ENCODE measurements at places on chromosomes 6 and 20.

DNA sequence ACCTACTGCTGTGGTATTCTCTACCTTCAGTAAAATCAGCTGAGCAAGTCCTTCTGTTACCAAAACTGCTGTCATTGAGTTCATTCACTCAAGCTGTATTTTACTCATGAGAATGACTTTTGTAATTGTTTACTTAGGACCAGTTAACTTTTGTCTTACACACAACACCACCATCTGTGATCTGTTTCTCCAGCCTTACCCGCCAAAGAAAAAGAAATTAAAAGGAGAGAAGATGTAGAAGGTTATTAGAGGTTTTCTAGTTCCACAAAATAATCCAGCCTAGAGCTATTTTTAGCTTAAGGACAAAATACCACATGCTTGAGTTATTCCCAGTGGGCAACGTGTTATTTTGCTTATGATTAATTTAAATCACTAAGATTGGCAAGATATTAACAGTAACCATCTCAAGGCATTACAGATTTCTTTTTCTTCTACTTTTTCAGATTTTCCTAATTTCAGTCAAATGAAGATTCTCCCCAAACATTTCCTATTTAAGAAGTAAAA is 38.2 kb downstream of the FAM8A1 start:
- no peak for DNase-seq

GRCh38 chr6:149389509-149390297 is 10.4 kb upstream of the SUMO4 start:
- DNase-seq = peak; percentile 12

GRCh38 chr6:6927521-6928361 is 180.0 kb upstream of the RREB1 start:
- no peak for DNase-seq

- no peak for DNase-seq
These were observed 29.7 kb downstream of the MYO6 start for GRCh38 chr6:75778757-75779156.

- DNase-seq = no peak
These were observed 2.8 kb downstream of the SIRPA start for GRCh38 chr20:1897965-1898464.

GRCh38 chr20:59007665-59008511 is 834 bp upstream of the CTSZ start:
- DNase-seq = no peak

DNA sequence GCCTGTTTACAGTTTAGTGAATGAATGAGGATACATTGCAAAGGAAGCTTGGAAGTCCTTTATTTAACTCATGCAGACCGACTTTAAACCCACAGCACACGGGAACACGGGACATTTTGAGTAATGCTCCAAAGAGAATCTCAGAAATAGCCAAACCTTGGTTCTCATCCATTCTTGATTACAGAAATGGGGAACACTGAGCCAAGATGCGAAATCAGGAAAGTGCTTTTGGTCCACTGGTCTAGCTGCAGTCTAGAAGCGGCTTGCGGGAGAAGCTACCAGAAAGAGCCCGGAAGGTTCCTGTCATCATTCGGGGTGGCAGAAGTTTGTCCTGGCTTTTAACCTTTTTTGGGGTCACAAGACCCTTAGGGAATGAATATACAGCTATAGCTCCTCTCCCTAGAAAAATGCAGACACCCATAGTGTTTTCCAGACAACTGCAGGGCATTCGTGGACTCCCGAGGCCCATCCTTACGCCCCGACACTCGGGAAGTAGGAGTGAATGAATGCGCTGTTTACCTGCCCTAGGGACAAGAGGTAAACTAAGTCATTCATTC is 475 bp upstream of the TMEM181 start:
- no peak for DNase-seq

GRCh38 chr20:17636523-17637412 is 45.3 kb downstream of the RRBP1 start:
- no peak for DNase-seq

GRCh38 chr20:31673943-31674463 is 36.3 kb downstream of the COX4I2 start:
- DNase-seq = no peak

GRCh38 chr6:30922447-30922852 is 8.4 kb downstream of the VARS2 start:
- no peak for DNase-seq

- DNase-seq = no peak
These were observed 110.1 kb upstream of the GPR6 start for GRCh38 chr6:109867970-109868358.

DNA sequence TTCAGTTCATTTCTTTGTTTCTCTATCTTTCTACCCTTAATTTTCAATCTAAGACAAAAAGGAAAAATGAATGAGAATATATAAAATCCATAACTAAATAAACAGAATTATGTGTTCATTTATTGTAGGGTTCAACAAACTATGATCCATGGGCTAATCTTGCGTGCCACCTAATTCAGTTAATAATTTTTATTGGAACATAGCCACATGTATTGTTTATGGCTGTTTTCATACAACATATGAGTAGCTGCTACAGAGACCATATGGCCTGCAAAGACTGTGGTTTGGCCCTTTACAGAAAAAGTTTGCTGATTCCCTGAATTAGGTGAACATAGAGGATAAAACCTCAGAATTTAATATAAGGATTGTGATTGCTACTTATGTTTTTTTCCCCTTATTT is 21.8 kb downstream of the SENP6 start:
- no peak for DNase-seq

- peak; percentile 85 for DNase-seq
These were observed 30.1 kb downstream of the PRPH2 start for GRCh38 chr6:42692137-42692911.

- no peak for DNase-seq
These were observed 14.2 kb downstream of the STMND1 start for GRCh38 chr6:17116117-17116440.

- DNase-seq = no peak
These were observed 140.3 kb upstream of the LAMP5 start for GRCh38 chr20:9374072-9374471.

- DNase-seq = no peak
These were observed 122.8 kb upstream of the EEF1E1 start for GRCh38 chr6:8225113-8225512.

DNA sequence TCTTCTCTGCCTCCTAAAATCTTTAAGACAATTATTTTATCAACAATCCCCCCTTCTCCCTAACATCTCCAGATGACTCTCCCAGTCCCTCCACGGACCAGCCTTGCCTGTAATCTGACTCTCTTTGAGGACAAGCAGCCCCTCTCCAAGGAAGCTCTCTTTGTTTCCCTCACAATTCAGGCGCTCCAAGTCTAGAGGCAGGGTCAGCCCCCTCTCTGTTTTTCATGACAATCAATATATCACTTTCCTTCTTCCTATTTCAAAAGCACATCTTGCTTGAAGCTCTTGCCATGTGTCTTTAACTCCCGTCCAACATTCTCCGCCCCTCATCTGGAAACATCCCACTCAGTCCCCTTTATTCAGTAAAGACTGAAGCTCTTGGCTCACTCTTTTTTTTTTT is 393.4 kb upstream of the SULF2 start:
- no peak for DNase-seq

- DNase-seq = no peak
These were observed 130.6 kb downstream of the CD109 start for GRCh38 chr6:73826571-73826970.

- DNase-seq = no peak
These were observed 45.9 kb downstream of the SASH1 start for GRCh38 chr6:148388521-148388920.

GRCh38 chr6:108588586-108588985 is 27.9 kb downstream of the FOXO3 start:
- peak; percentile 55 for DNase-seq

DNA sequence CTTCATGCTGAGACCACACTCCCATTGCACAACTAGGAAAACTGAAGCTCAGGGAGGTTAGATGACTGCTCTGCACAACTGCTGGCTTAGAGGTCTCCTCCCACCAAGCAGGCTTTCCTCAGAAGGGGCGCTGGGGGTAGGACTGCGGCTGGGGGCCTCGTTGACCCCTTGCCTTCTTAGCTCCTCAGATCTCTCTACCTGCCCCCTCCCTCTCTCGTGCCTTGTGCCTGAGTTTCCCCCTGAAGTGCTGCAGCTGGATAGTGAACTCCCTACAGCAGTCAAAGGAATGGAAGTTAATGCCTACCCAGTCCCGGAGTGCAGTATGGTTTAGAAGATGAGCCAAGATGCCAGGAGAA is 149.8 kb downstream of the GRM4 start:
- DNase-seq = no peak

DNA sequence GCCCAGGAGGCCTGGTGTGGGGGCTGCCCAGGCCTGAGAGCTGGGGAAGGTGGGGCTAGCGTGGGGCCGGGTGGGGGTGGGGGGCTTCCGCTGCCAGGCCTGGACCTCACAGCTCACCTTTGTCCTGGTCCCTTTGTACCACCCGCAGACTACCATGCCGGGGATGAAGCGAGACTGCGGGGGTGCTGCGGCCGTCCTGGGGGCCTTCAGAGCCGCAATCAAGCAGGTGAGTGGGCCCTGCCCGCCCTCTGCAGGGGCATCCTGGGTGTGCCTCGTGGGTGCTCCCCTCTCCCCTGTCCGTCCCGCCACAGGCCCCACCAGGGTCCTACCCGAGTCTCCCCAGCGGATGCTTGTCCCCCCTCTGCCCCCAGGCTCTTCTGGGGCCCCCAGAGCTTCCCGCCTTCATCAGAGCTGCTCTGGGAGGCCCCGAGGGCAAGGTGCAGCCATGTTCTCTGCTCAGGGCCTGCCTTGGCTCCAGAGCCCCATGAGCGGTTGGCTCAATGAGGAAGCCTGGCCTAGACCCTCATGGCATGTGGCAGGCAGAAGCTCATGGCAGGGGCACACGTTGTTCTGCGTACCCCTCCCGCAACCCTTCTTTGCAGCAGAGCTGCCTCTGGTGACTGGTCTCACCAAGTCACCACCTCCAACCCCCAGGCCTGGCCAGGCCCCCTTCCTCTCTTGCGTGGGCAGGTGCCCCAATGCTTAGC is 14.5 kb downstream of the NPEPL1 start:
- no peak for DNase-seq

DNA sequence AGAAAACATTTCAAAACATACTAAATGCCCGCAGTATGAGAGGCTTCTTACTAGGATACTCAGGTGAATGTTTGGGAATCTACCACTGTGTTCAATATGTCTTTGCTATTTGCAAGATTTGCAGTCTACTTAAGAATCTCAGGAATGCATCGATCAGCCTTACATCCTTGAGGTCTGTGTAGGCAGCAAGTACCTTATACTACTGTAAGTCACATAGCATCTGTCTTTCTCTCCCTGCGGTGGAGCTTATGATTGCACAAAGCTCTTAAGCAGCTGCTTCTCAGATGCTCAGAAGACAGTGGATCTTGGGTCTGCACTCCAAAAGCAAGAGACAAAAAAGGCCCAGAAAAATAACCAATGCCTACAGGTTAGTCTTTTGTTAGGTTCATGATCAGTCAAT is 21.4 kb downstream of the PCSK2 start:
- DNase-seq = no peak

DNA sequence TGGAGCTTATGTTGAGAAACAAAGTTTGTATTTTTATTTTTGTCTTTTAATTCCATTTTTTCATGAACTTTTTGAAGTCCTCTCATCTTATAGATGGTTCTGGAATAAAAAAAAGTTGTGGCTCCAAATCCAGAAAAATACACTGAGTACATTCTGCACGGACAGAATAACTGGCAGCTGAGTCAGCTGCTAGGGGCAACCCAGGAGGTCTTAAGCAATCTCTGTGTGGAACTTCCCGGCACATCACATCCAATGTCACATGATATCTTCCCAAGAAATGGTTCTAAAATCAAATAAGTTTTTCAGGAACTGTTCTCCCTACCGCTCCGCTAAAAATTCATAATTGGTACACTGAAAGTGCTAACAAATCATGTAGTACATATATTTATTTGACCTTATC is 29.8 kb downstream of the SLC13A3 start:
- no peak for DNase-seq

- DNase-seq = no peak
These were observed 22.6 kb downstream of the CNR1 start for GRCh38 chr6:88143421-88144157.

DNA sequence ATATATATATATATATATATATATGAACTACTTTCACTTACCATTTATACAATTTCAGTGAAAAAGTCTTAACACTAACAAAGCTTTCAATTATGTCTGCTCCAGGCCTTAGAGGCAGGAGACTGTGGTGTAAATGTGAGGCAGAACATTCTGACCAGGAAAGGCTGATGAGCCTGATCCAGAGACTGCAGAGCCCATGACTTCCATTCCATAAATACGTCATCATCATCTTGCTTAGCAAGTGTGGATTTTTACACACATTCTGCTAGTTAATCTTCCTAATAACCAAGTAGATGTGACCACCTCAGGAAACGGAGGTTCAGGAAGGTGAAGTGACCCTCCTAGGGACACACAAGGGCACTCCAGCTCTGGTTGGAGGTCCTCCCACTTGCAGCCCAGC is 14.9 kb downstream of the TRERF1 start:
- no peak for DNase-seq

Data from NCI-H226 (cell line).